ENCODE measurements at places on chromosomes 5 and 9.

GRCh38 chr9:135555203-135555602 lies 6.4 kb upstream of the PAEP start:
- DNase-seq, result no peak

GRCh38 chr9:18501949-18502348 lies 28.0 kb downstream of the ADAMTSL1 start:
- DNase-seq, result no peak

GRCh38 chr9:136372561-136373299 lies 739 bp downstream of the CARD9 start:
- DNase-seq, result no peak

GRCh38 chr9:85137696-85138095 lies 468.2 kb downstream of the NTRK2 start:
- no peak for DNase-seq

Measured in NCI-H524 treated with DMSO at 0.1 percent for 48 hours (cell line).